Trophoblast cell (in vitro differentiated cells and primary cell): ENCODE measurements at places on chromosomes 5 and 9.

GRCh38 chr9:124291801-124292396 lies 34.1 kb downstream of the NEK6 start:
- DNase-seq: no peak

DNA sequence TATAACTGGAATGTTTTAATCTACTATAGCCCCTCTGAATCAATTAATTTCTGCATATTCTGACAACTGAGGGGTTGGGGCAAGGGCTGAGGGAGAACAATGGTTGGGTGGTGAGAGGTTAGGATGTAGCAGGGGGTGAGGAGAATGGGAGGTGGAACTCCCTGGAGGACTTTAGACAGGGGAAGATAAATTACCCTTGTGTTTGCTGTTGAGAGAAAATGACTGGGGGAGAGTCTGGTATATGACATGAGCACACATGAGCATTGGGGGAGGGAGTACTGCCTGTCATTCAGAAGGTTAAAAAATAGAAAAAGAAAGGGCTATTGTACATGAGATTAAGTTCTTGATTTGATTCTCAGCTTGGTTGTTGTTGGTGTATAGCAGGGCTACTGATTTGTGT lies 37.2 kb upstream of the PAPPA start:
- DNase-seq: no peak

- DNase-seq: no peak
Observed at GRCh38 chr5:88142636-88142885, 126.1 kb downstream of the TMEM161B start.

DNA sequence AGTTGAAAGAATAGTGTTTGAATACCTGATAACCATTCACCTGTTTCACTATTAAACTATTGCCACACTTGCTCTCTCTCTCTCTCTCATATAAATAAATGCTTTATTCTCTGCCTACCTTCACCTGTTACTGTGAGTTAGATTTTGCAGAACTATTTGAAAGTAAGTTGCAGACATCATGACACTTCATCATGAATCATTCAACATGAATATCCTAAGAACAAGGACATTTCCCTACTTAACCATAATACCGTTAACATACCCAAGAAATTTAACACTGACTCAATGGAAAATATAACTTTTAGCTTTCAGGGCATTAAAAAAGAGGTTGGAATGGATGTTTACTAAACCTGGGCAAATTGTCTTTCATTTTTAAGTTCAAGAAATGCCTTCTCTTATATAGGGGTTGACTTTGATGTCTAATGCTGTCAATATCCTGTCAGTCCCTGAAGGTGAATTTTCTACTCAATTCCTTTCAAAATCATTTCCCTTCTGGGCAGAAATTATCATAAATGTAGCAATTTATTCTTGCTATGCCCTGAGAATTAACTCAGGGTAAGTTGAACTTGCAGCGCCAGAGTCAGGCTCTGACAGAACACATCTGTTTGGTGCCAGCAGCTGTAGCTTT lies 582.6 kb upstream of the TLE4 start:
- DNase-seq: no peak

GRCh38 chr5:57232293-57233033 lies 58.6 kb downstream of the GPBP1 start:
- no peak for DNase-seq

DNA sequence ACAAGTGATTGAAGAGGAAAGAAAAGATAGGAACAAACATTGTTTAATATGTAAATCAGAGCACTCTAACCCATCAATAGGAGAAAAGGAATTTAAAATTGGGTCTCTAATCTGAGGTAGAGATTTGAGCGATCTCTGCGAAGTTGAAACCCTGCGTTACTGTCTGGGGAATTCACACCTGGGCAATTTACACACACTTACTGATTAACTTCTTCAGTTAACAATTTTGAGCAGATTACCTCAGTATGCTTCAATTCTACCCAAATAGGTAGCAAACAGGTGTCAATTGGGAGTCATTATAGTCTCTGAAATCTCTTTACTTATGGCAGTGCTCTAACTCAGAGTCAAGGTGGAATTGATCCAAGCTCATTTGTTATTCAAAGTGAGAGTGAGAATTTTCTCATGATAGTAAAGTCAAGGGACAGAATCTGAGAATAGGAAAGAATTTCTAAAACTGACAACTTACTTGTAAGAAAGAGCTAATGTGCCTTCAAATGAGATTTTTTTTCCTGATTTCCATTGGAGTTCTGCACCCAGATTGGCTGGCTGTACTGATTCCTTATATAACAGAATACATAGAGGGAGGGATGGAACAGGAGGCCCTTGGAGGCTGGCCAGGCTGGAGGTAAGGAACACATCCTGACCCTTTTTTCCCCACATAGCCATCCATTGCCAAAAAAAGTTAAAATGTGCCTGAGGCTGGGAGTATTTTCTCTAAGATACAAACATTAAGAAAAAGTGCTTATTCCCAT lies 27.1 kb upstream of the IFNA14 start:
- no peak for DNase-seq

- DNase-seq: no peak
Observed at GRCh38 chr5:151345808-151346478, 1.4 kb downstream of the SLC36A2 start.

DNA sequence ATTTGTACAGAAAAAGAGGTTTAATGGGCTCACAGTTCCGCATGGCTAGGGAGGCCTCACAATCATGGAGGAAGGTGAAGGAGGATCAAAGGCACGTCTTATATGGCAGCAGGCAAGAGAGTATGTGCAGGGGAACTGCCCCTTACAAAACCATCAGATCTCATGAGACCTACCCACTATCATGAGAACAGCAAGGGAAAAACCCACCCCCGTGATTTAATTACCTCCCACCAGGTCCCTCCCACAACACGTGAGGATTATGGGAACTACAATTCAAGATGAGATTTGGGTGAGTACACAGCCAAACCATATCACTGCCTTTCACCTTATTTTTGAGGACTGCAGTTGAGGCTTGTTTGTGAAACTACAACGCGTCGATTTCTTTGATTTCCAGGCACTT lies 20.9 kb upstream of the NEUROG1 start:
- no peak for DNase-seq

GRCh38 chr5:72818866-72819534 lies 2.5 kb downstream of the TNPO1 start:
- DNase-seq: peak; percentile 54

GRCh38 chr9:128627906-128628305 lies 28.7 kb downstream of the DYNC2I2 start:
- no peak for DNase-seq

DNA sequence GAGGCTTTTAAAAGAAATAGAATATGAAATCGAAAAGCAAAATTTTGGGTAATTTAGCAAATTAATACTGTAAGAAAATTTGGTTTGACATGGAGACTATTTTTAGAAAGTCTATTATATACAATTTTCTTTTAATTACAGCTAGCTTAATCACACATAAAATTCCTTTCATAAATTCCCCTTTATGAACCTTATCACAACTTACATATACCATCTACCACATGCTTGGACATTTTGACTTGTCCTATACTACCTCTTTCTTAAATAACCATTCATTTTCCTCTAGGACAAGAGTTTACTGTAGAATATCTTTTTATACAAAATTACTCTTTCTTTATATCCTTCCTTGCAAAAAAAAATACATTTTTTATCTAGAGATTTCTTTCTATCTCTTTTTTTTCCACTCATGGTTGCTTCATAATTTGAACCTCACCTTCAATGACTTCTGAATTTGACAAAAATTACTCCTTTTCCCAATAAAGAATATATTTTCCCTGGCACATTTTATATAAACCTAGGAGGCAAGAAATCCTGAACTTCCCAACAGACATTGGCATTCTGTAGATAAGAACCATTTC lies 34.0 kb upstream of the SYK start:
- no peak for DNase-seq

- no peak for DNase-seq
Observed at GRCh38 chr9:124932333-124932732, 8.6 kb downstream of the GOLGA1 start.

- no peak for DNase-seq
Observed at GRCh38 chr5:102773133-102773532, 18.0 kb downstream of the PAM start.

GRCh38 chr9:106886111-106887046 lies 23.4 kb downstream of the ZNF462 start:
- DNase-seq: no peak

DNA sequence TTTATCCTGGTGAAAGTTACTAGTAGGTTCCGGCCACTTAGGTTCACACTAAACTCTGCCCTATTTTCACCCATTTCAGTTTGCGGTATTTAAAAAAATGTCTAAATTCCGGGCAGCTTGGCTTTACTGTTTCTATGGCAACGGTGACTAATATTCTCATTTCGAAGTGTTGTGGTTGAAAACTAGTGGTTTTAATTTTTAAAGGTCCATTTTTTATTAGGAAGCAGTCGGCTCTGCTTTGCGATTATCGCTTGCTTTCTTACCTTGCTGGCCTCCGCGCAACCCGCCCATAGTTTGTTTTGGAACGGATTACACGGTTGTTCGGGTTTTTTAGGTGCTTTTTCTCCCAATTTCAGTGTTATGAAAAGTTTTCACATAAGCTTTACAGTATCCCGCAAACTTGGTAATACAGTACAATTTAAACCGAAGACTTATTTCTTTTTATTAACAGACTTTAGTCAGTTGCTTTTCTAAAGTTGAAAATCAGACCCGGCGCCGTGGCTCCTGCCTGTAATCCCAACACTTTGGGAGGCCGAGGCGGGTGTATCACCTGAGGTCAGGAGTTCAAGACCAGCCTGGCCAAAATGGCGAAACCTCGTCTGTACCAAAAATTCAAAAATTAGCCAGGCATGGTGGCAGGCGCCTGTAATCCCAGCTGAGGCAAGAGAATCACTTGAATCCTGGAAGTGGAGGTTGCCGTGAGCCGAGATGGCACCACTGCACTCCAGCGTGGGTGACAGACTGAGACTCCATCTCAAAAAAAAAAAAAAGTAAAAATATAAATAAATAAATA lies 1.6 kb downstream of the KDM4C start:
- DNase-seq: peak; percentile 45

DNA sequence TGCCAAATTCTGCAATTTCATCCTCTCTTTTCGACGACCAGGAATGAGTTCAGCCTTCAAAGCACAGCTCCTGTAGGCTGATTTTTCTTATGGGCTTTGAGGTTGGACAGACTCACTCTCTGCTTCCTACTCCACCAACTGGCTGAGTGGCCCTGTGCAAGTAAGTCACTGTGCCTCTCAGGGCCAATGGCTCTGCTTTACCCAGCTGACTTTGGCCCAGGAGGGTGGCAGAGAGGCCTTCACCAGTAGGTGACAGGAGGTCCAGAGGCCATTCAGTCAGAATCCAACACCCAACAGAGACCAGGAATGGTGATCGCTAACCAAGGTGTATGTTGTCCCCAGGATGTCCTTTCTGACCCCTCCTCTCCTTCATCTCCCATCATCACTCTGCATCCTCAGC lies 49.5 kb upstream of the ALDH1B1 start:
- DNase-seq: no peak

DNA sequence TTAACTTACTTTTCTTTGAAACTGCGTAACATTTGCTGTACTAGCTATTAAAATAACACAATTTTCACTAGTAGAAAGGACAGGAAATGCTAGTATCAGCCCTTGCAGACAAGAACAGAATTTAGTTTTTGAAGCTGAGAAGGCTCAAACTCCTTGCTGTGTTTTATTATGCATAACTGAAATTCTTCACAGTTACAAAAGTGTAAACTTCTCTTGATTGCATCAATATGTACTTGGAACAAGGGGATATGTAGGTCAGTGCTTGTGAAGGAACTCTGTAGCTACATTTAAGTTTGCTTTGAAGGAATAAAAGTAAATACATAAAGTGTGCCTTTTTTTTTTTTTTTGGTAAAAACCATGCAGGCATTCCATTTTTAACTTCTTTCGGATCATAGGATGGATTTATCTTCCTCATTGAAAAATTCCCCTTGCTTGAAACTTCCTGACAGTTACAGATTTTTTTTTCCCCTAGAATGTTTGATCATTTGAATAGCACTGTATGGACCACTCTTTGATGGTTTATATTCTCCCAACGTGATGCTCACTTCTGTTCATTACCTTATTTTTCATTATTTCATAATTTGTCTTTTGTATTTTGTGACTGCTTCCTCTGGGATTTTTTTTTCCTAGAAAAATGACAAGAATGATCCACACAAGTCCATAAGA lies 94.9 kb upstream of the DAB2 start:
- DNase-seq: peak; percentile 49

- peak; percentile 89 for DNase-seq
Observed at GRCh38 chr9:127955294-127956015, 17.8 kb upstream of the DPM2 start.

DNA sequence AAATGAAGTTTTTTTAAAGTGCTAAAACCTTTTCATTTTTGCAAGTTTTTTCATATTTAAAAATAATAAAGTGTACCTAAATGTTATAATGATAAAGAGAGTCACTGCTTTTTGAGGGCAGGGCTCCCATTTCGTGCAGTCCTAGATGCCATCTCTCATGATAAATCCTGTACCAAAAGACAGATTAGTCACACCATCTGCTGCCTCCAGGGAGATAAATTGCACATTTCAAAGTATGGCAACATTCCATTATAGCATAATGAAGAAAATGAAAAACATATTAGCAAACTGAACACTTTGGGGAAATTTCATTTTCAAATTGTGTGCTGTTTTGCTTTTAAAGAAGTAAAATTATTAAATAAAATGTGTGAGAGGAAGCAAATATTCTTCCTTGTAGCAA lies 257.2 kb downstream of the KIAA0825 start:
- DNase-seq: no peak

DNA sequence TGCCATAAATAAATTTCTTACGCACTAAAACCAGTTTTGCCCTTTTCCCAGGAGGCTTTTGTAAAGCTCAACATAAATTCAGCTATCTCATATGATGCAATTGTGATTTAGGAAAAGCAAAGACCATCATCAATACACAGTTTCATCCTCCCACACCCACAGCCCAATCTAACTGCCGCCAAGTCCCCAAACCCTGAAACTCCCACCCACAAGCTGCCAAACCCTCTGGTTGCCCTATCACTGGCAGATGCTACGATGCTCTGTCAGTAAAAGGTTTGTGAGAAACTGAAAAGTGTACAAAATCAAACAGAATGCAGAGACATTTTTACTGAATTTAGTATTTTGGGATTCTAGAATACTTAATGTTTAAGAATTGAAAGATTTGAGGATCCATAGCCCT lies 42.8 kb upstream of the NR4A3 start:
- DNase-seq: no peak

- no peak for DNase-seq
Observed at GRCh38 chr9:126482361-126483044, 131.2 kb upstream of the LMX1B start.

DNA sequence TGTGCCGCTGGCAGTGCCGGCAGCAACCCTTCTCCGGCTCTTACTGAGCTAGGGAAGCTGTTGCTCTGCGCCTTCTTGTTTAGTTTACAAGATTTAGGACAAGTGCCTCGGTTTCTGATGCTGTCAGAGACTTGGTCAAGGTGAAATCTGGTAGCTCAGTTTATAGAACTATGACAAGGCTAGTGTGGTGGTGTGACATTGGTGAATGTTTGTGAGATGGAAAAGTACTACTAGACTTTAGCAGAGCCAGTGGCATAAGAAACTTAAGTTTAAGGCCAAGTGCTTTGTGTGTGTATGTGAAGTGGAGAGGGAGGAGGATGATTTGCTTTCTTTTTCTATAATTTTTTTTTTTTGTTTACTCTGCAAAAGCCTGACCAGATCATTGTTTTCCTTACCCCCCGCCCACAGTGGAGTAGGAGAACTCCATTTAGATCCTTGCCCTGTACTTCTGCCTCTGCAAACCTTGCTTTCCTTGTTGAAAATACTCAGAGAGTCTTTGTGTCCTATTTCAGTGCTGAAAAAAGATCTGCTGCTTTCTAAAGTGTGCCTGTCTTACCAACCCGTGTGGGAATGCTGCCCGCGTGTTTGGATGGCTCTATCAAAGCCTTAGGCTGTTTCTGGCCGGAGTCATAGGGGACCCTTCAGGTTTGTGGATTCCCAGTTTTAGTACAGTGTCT lies 75.9 kb downstream of the TRIO start:
- no peak for DNase-seq
